ENCODE measurements at places on chromosomes 2 and 18.

- DNase-seq, result no peak
Observed at GRCh38 chr2:234495251-234496054, 1.4 kb downstream of the ARL4C start.

DNA sequence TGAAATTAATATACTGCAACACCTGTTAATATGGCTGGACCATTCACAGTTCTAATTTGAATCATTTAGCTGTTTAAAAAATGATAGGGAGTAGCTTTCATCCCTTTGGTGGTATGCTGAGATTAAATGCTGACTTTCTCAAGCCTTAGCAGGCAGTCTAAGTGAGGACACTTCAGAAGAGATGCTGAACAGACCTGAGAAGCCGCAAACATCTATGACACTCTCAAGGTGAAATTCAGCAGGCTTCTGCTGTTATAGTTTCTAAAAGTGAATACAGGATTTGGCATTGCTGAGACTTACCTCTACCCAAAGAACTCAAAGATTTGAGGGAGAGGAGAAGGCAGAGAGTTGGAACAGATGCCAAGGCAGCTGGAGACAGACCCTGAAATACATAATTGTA is 431.2 kb upstream of the FAM98A start:
- no peak for DNase-seq

GRCh38 chr2:220335591-220335915 is 708.1 kb downstream of the SLC4A3 start:
- no peak for DNase-seq

DNA sequence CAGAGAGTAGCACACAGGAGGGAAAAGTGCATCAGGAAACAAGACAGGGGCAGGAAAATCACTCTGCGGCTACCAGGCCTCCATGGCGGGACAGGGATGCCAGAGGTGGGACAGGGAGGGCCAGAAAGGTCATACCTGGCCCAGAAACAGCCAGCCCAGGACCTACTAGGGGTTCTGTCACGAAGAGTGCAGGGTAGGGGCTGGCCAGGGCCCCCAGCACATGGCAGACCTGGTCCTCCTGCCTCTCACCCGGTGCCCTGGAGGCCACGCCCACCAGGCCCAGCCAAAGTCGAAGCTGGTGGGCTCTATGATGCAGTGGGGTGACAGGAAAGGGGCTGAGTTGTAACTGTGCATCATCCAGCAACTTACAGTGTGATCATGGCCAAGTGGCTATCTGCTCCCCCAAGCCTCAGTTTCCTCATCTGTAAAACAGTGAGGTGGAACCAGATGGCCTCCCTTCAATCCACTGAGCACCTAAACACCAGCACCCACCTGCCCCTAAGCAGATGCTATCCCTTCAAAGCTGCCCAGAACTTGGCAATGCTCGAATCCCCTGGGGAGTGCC is 10.6 kb downstream of the CYP26B1 start:
- DNase-seq, result no peak

DNA sequence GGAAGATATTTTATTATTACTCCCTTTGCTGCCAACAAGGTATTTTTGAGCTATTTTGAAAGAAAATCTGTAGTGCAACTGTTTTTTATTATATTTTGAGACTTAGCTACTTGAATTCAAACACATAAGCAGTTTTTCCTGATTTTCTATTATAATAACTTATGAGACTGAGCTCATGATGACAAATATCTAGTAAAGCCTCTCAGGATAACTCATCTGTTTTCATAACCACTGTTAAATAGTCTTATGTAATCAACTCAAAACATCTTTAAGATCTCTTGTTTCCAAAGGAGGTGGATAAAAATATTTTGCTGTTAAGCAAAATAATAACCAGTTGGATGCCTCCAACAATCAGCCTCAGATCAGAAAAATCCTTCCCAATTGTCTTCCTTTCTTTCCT is 21.9 kb upstream of the PPP1CB start:
- DNase-seq, result no peak

- no peak for DNase-seq
Observed at GRCh38 chr2:13193900-13194299, 477.2 kb downstream of the TRIB2 start.

DNA sequence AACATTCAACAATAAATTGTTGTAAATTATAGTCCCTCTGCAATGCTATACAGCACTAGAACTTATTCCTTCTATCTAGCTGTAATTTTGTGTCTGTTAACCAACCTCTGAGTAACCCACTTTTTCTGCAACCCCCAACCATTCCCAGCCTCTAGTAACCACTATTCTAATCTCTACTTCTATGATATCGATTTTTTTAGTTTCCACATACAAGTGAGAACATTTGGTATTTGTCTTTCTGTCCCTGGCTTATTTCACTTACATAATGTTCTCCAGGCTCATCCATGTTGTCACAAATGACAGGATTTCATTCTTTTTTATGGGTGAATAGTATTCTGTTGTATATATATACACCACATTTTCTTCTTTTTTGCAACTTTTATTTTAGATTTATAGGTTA is 147.6 kb downstream of the MAIP1 start:
- no peak for DNase-seq

DNA sequence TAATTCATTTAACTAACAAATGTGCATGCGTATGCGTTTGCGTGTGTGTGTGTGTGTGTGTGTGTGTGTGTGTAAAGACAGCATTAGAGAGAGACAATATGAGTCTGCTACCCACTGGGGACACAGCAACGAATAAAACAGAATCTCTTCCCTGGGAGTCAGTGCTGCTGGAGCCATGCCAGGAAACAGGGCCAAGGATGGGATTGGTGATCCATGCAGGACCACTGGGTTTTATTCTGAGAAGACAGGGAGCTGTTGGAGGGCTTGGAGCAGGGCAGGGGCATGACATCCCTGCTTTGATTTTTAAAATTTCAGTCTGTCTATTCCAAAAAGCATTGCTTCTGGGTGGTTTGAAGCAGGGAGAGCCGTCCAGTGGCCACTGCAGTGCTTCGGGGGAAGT is 62.9 kb downstream of the PDCL3 start:
- DNase-seq, result no peak

DNA sequence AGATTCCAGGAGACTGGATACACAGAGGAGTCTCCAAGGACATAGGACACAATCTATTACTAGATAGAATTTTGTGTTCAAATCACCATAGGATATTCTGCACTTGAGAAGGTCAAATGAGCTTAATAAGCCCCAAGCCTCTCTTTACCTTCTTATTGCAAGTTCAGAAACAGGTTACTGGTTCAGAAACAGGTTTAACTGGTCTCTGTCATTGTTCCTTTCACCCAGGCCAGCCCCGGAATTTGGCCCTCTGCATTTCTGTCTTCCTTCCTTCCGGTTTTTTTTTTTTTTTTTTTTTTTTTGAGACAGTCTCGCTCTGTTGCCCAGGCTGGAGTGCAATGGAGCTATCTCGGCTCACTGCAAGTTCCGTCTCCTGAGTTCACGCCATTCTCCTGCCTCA is 700.2 kb downstream of the EPHA4 start:
- no peak for DNase-seq

GRCh38 chr2:146666340-146666739 is 1178.5 kb upstream of the ACVR2A start:
- no peak for DNase-seq

GRCh38 chr2:4134551-4135550 is 431.5 kb downstream of the DCDC2C start:
- no peak for DNase-seq

DNA sequence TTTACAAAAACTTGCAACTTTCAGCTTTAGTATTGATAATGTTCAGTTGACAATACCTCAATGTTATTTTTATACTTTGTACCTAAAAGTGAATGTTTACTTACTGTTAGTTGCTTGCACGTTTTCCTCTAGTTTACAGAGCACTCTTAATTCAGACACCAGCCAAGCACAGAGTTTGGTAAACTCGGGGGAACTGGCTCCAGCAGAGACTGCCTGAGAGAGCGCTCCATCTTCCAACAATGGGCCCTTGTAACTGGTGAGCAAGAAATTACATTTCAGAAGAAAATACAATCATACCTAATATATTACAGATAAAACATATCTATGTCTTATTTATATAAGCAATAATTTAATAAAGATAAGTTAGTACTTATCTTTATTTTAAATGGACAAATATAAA is 3.7 kb downstream of the FAM98A start:
- DNase-seq, result no peak

- no peak for DNase-seq
Observed at GRCh38 chr2:239770246-239770639, 254.9 kb downstream of the NDUFA10 start.

DNA sequence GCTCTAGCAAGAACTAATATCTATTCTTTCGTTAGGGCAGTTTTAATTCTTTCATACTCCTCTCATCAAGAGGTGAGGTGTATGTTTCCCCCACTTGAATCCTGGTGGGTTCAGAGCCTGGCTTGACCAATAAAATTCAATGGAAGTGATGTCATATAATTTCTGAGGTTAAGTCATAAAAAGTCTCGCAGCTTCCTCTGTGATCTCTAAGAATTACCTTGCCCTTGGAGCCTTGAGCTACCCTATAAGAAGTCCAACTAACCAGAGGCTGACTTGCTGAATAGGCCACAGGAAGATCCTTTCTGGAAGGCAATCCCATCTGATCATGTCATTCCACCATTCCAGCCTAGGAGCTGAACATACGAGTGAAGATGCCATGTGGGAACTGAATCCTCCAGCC is 26.1 kb upstream of the INO80D start:
- DNase-seq, result no peak

DNA sequence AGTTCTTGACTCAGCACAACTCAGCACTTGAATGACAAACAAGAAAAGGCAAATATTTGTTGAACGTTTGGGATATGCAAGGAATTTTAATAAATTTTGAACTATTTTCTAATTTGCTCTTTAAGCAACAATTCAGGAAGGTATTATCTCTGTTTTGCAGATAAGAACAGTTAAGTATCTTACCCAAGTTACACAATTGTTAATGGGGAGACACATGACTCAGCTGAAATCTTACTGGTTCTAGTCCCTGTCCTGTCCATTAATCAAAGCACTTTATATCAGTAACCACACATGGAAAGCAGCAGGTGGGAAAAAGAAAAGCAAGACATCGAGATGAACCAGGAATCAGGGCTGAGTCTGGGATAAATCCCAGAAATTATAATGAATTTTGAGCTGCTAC is 493.9 kb upstream of the PIK3C3 start:
- DNase-seq, result no peak

GRCh38 chr2:153105829-153106578 is 372.6 kb downstream of the RPRM start:
- no peak for DNase-seq
